ENCODE measurements at places on chromosomes 12 and 14.

DNA sequence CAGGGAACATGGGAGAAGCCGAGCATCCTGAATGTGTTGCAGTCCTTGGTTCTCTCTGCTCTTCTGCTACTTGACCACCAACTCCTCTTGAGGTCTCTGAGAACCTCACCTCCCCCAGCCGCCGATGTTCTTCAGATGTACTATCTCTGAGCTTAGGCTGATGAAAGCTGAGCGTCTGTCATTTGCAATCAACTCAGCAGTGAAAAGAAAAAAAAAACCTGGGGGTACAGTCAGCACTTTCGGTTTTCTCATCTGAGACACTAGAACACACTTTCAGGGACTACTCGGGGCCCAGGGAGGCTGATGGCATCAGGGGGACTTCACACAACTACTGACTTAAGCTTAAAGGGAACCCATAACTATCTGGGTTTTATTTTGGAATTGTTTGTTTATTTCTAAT, 9.6 kb upstream of the FLVCR2 start:
- DNase-seq, result no peak

DNA sequence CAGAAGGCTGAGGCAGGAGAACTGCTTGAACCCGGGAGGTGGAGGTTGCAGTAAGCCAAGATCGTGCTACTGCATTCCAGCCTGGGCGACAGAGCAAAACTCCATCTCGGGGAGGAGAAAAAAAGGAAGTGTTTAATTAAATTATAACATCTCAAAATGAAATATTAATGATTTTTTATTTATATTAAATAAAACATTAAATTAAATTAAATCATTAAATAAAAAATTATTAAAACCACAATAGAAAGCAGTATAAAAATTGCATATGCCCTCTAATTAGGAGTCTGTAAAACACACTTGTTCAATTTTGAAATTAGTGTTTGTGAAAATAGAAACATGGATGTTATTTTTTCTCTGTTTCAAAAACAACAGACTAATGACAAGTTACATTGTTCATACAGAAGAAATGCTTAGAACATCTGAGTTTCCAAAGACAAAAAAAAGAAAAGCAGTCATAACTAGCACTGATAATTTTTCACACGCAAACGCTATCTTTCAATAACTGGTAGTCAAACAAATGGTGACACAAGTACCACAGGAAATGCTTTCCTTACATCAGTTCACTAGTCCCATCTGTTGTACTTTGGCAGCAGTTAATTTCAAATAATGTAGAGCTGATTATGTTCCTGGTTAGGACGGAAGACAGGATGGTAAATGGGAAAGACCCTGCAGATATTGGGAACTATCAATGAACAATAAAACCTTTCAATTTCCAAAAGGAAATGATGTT, 54.9 kb downstream of the HECTD4 start:
- no peak for DNase-seq

GRCh38 chr14:67500981-67501380, 12.5 kb upstream of the TMEM229B start:
- no peak for DNase-seq

GRCh38 chr12:76820888-76821482, 57.1 kb downstream of the ZDHHC17 start:
- DNase-seq, result no peak

- no peak for DNase-seq
These were observed 184.8 kb downstream of the SLC16A7 start for GRCh38 chr12:59780605-59781135.

DNA sequence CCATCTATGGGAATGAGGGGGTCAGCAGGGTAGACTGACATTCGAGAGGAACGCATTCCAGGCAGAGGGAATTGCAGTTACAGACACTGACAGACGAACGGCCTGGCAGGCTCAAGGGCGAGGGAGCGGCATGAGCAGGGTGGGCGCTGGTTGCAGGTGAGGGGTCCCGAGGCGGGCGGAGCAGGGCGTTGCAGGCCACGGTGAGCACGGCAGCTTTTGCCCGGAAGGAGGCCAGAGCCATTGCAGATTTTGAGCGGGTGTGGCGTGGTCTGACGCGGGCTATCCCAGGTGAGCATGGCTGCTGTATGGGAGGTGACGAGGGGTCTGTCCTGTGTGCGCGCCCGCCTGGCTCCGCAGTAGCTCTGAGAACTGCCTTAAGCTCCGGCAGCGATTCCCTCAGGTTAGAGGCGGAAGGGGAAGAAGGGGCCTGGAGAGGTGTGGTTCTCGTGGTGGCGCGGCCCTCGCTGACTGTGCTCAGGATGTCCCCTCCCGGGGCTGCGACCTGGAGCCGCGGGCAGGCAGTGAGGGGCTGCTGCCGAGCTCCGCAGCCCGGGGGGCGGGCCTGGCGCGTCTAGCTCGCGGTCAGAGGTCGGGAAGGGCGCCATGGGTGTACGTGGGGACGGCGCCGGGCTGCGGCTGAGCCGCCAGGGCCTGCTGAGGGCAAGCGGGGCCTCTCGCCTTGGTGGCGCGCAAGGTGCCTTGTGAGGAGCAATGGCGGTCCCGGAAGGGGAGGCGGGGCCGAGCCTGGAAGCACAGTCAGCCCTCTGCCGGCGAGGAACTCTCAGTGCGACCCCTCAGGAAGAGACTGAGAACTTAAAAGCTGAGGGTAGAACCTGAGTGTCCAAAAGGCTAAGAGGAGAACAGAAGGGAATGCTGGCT, 177.1 kb downstream of the CACNA1C start:
- DNase-seq, result no peak

DNA sequence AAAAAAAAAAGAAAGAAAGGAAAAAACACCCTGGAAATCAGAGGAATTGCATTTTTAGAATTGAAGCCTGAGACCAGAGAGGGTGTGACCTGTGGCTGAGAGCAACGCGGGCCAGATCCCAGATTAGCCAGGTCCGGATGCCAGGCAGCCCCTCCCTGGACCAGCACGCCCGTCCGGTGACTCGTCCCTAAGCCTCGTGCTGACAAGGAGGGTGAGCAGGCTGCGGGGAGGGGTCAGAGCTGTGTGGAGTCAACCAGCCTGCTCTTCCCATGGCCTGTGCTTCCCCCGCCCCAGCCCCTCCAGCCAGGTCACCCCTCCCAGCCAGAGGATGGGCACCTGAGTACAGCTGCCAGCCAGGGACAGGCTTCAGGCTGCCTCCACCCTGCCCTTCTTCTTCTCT, 4.2 kb upstream of the KLC1 start:
- peak; percentile 8 for DNase-seq

DNA sequence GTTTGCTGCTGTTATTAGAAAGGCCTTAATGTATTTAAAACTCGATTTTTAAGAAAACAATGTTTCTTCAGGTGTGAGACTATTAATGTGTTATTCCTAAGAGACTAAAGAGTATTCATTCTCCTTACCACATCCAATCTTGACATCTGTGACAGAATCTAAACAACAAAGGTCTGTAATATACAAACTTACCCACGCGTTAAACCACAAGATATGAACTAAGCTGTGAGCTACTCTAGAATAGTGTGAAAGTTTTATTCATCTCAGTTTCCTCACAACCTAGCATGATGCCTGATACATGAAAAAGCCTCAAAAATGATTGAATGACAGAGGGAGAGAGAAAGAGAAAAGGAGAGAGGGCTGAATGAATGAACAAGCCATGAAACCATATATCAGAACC, 117.3 kb upstream of the COCH start:
- DNase-seq, result no peak

DNA sequence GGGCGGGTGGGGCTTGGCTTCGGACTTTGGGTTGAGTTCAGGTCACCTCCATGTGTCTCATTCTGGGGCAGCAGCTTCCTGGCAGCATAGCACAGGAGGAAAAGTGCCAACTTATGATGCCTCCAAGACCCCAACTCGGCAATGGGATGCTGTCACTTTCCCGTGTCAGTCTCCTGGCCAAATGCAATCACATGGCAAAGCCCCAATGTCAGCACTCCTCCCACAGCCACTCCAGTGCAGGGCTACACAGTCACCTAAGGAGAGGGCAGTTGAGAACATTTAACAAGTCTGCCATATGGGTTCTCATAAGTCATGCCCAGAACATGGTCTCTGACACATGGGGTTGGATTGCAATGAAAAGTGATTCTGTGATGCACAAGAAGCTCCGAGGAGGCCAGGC, 26.7 kb downstream of the ELK3 start:
- DNase-seq, result no peak

GRCh38 chr14:29858299-29858698, 69.3 kb downstream of the PRKD1 start:
- DNase-seq, result no peak

- DNase-seq, result no peak
These were observed 139.8 kb downstream of the SAMD4A start for GRCh38 chr14:54706769-54707168.

GRCh38 chr12:15830538-15830937, 41.4 kb upstream of the EPS8 start:
- no peak for DNase-seq

GRCh38 chr14:51546603-51547258, 105.0 kb upstream of the FRMD6 start:
- no peak for DNase-seq

GRCh38 chr12:116442946-116443345, 116.2 kb upstream of the MAP1LC3B2 start:
- no peak for DNase-seq

DNA sequence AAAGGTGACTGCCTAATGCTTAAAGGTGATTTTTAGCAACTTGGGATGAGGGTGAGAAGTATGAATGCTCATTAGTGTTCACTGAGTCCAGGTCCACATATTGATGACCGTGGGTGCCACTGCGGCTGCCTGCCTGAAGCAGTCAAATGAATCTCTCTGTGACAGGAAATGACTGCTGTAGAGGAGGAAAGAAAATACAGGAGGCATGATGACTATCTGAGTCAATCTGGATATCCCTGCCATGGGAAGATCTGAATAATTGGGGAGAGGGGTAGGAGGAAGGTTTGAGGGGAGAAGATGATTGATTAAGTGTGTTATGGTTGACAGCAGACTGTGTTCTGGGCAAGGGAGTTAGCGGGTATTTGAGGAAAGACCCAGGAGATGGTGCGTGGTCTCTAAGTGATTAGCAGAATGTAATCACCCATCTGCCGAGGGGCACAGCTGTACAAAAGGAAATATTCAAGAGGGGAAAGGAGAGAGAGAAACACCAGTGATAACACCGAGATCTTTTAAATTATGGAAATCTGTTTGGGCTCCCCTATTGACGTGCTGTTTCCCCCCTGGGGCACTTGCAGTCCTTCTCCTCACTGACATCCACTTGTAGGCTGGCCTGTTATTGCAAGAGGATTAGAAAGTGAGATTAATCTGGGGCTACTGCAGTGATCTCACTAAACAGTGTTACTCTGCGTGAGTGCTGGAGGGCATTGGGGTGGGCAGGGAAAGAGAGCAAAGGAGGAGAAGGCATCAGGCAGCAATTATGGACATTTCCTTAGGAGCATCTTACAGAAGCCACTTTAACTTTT, 97.7 kb downstream of the AKAP6 start:
- DNase-seq, result no peak

- no peak for DNase-seq
These were observed 22.3 kb upstream of the MED13L start for GRCh38 chr12:116299665-116300328.

DNA sequence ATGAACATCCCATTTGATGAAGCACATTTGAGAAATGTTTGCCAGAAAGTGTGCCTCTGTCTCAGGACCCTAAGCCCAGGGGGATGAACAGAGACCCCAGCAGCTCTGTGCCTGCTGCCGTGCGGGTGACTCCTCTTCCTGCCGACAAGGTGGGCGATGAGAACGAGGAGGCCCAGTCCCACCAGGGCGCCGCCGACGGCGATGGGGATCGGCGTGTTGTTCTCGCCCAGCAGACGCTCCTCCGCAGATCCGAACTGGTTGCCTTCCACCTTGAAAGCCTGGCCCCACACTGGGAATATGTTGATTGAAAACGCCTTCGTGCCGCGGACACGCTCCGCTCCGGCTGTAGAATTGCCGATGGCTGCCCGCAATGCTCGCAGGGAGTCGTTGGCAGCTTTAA, 44.1 kb downstream of the LRTM2 start:
- no peak for DNase-seq

GRCh38 chr14:104816616-104816884, 15.6 kb downstream of the ZBTB42 start:
- DNase-seq, result no peak

- DNase-seq, result peak; percentile 69
These were observed 11.5 kb upstream of the NUP107 start for GRCh38 chr12:68675101-68675842.

Measured in CD4-positive, alpha-beta T cell treated with Interleukin-1 beta for 1 hour (primary cell).